A172 (cell line): ENCODE measurements at places on chromosomes 1 and 21. TPM values are rescaled to one million over a fixed set of nuclear protein-coding genes. Genes with fewer than 3 reads are reported as not detected.

Gene PDZK1
- 2.0 and 2.2 TPM in 2 replicates for total RNA-seq

Gene AVPR1B
- not detected in 2 replicates for total RNA-seq

Gene MYOG
- not detected in 2 replicates for total RNA-seq

Gene C4BPB
- total RNA-seq = 7.3 and 11.1 TPM in 2 replicates

GRCh38 chr1:68907491-68907890 is 410.6 kb upstream of the DEPDC1 start:
- DNase-seq = no peak

DNA sequence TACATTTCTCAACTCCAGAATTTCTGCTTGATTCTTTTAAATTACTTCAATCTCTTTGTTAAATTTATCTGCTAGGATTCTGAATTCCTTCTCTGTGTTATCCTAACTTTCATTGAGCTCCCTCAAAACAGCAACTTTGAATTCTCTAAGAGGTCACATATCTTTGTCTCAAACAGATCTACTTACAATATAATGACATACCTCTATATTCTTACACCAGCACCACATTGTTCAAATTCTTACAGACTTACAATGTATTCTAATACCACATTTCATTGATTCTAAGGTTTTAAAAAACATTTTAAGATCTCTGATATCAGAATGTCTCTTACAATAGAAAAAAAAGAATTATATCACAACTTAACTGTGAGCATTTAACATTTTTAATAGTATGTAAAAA is 77.4 kb downstream of the DIRAS3 start:
- no peak for DNase-seq

- DNase-seq = no peak
These were observed 43.7 kb downstream of the SEC16B start for GRCh38 chr1:177926201-177926600.

- no peak for DNase-seq
These were observed 16.2 kb downstream of the KYAT3 start for GRCh38 chr1:88976235-88976634.

DNA sequence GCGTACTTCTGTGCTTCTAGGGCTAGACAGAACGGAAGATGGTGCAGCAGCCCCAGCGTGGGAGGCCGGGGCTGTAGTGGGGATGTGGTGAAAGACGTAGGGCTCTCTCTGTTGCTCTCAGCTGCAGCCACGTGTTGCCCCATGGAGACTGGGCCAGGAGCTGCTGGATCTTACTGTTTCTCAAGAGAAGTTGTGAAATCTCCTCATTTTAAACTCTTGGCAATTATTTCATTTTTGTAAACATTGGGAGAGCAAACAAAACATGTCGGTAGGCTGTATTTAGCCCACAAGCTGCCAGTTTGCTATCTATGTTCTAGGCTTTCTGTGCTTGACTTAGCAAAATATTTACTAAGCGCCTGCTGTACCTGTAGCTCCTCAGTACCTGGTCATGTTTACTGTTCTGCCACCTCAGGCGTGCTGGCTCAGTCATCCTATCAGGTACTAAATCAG is 15.9 kb upstream of the ELOA start:
- DNase-seq = no peak

- no peak for DNase-seq
These were observed 21.4 kb upstream of the SMAP2 start for GRCh38 chr1:40352126-40352525.

DNA sequence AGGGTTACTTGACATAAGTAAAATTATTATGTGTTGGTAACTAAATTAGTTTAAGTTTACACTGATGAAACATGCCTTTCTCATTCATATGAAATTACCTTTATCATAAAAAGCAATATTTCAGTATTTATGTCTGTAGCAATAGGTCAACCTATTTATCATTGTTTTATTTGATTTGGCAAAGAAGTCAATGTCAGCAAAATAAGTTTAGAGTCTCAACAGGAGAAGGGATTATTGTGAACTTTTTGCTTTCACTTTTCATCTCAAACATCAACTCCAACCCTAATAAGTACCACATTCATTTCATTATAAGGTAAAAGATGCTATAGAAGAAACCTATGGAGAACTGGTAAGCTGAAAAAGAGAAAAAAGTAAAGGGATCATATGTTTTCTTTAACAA is 1015.4 kb upstream of the ADGRL4 start:
- no peak for DNase-seq

DNA sequence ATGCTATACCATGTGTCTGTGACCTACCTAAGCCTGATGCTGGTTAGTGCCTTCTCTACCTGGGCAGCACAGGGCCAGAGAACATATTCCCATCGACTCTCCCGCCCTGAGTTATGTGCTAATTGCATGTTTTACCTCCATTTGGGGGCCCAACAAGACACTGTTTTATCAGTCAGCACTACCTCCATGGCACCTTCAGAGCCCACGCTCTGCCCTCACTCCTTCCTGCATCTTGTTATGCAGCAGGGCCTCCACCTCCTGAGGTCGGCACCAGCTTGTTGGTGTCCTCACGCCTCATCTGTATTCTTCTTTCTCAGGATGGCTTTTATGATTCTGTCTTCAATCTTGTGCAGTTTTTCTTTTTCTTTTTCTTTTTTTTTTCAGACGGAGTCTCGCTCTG is 11.9 kb downstream of the WNT9A start:
- DNase-seq = no peak
